Dorsolateral prefrontal cortex (tissue), 122 donors: ENCODE measurements at places on chromosomes 7 and 10.

DNA sequence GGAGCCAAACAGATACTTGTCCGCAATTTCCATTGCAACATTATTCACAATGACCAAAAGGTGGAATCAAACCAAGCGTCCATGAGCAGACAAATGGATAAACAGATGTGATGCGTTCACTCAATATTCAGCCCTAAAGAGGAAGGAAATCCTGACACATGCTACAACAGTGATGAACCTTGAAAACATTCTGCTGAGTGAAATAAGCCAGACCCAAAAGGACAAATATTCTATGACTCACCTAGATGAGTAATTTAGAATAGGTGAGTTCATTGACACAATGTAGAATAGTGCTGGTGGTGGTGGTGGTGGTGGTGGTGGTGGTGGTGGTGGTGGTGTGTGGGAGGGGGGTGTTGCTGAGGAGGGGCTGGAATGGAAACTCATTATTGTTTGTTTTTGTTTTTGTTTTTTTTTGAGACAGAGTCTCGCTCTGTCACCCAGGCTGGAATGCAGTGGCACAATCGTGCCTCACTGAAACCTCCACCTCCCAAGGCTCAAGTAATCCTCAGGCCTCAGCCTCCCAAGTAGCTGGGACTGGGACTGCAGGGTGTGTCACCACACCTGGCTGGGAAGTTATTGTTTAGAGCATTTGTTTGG, 28.6 kb downstream of the SMKR1 start:
- DNase-seq: no peak

- no peak for DNase-seq
These were observed 3.6 kb upstream of the MTPN start for GRCh38 chr7:135980665-135981180.

- no peak for DNase-seq
These were observed 190.7 kb upstream of the CHRM2 start for GRCh38 chr7:136677471-136678365.

DNA sequence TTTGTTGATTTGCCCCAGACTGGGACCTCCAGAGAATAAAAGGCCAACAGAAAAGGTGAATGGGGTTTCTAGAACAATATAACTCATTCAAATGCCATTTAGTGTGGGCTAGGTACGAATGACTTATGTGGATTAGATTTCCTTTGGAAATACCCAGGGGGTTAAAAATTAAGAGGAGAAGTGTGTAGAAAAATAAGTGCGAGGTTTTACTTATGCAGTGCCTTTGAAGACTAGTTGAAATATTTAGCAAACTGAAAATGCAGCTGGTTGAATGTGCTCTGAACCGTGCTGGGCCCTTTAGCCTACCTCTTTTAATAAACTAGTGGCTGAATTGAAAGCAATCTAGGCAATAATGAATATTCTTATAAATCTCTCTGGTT, 180.6 kb downstream of the LRMDA start:
- no peak for DNase-seq

DNA sequence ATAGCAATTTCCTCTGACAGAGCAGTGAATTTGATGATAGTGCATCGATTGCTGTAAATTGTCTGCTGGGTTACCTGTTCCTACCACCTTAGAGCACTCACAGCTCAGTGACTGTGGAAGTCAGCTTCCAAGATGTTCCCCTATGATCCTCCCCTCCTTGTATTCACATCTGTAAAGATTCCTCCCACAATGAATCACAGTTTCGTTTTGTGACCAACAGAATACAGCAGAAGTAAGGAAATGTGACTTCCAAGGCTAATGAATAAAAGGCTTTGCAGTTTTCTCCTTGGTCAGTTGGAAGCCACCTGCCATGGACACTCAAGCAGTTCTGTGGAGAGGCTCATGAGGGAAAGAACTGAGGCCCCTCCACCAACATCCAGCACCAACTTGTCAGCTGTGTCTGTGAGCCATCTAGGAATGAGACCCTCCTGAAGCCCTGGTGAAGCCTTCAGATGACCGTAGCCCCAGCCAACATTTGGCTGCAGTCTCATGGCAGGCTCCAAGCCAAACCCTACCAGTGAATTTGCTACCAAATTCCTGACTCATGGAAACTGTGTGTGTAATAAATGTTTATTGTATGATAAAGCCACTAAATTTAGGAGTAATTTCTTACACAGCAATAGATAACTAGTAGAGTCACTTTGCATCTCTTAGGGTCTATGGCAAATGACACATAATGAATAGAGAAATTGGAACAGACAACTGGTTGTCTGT, 309.5 kb upstream of the NPVF start:
- no peak for DNase-seq
